Caki2 (cell line): ENCODE measurements at places on chromosomes 6 and 20.

- no peak for DNase-seq
Observed at GRCh38 chr6:122404444-122404843, 5.0 kb downstream of the HSF2 start.

GRCh38 chr6:39226639-39227329 lies 2.5 kb downstream of the KCNK5 start:
- no peak for DNase-seq

DNA sequence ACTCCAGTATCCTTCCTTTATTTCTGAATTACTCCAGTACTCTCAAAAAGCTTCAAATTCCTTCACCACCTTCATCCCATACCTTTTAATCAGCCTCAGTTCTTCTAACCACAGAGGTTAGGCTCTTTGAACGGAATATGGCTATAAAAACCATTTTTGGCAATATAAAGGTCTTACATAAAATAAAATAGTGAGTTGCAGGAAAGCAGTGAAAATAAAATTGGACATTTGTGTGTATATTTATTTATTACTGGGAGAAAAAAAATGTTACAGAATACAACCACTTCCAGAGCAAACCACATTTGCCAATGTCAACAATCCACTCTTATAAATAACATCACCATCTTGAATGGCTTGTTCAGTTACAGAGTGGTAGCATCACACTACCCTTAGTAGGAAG lies 7.7 kb downstream of the HDDC2 start:
- no peak for DNase-seq

DNA sequence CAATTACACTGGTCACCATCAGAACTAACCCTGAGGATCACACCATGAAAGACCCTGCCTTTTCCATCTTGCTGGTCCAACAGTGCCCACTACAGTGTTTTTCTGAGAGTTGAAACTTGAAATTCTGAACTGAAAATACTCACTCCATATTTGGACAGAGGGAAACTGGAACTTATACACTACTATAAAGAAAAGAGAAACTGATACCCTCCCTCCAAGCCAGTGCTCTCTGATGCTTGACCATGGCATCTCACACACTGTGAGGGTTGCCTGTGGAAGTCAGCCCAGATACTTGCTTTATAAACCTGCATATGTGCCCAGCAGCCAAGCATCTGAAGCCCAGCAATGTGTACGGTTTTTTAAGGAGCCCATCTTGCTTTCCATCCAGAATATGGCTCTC lies 108.7 kb downstream of the FOXA2 start:
- no peak for DNase-seq

- DNase-seq, result no peak
Observed at GRCh38 chr6:35317483-35318195, 20.0 kb downstream of the DEF6 start.

DNA sequence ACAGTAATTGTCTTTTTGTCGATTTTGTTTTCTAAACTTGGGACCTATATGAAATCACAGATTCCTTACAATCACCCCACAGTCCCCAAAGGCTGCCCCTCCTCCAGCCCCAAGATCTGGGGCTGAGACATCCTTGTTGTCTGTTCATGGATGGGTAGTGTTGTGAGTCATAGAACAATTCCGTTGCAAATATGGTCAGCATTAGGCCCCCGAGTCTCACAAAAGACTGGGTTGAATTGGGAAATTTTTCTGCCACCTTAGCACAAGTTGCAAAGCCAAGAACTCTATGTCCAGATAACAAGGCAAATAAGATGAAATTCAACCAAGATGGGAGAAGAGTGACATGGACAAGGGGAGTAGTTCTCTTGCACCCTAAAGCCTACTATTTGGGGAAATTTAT lies 10.5 kb upstream of the TAB2 start:
- DNase-seq, result no peak

DNA sequence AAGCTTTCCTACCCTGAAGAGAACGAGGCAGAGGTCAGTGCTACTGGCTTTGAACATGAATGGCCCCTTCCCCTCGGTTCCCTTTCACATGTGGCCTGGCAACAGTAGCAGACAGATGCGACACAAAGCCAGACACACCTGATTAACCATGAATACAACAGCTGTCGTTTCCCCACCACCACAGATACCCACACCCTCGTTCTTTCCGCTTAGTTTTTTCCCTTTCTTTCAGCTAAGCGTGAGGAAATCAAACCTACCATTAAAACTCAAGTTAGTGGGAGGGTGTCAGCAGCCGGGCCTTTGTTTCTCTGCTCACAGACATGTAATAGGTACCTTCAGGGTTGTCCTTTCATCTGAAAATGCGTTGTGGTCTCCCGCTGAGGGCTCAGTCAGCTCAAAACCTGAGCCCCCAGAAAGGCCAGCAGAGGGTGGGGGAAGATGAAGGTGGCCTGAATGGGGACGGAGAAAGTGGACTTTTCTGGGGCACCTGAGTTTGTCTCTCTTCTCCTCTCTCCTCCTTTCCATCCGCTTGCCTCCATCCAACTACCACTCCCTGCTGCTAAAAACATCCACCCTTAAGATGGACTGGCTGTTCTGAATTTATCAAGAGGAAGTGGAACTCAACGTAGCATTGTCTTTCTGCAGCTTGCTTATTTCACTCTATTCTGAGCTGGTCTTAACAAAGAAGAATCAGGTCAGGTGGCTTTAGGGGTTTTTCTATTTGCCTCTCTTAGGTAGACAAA lies 516.6 kb upstream of the JARID2 start:
- no peak for DNase-seq

DNA sequence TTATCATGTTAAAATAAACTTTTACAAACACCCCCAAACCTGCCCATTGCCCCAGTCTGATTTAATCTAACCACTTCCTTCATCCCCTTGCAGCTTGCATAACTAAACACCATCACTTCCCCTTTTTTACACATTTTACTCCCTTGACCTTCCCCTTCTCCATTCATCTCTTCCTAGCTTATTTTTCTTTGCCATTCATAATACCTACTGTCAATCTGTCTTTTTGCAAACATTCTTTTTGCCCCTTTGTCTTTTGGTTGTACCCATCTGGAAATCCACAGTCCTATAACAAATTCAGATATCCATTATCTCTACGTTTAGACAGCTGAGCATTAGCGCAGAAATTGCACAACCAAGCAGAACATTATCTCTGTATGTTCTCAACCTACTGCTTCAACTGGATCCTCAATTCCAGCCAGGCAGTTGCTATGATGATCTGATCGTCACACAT lies 51.2 kb downstream of the C6orf52 start:
- DNase-seq, result no peak

DNA sequence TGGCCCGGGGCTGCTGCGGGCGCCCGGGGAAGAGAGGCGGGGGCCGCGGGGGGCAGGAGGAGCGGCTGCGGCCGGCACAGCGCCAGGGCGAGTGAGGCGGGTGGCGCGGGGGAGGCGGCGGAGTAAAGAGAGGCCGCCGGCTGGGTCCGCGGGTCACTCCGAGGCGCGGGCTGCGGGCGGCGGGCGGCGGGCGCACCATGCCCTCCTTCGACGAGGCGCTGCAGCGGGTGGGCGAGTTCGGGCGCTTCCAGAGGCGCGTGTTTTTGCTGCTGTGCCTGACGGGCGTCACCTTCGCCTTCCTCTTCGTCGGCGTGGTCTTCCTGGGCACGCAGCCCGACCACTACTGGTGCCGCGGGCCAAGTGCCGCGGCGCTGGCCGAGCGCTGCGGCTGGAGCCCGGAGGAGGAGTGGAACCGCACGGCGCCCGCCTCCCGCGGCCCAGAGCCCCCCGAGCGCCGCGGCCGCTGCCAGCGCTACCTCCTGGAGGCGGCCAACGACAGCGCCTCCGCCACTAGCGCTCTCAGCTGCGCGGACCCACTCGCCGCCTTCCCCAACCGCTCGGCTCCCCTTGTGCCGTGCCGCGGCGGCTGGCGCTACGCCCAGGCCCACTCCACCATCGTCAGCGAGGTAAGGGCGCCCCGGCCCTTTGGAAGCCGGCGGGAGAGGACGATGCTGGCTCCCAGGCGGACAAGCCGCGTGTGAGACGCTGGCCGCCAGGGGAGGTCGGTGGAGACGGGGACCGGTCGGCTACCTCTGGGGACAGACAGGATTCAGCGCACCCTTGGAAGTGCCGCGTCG lies at the start of gene SLC22A3:
SLC22A3 (plus strand) TSS at position 156 of the 797 bp plus-strand sequence; CDS start at position 198, 42 bp downstream.
- DNase-seq, result peak; percentile 26

GRCh38 chr6:170068496-170068895 lies 222.4 kb downstream of the DLL1 start:
- no peak for DNase-seq

- DNase-seq, result peak; percentile 88
Observed at GRCh38 chr6:168206661-168207274, 112.8 kb downstream of the DACT2 start.
